RKO (cell line): ENCODE measurements at places on chromosomes 16 and 17.

- DNase-seq = peak; percentile 86
These were observed 19.6 kb downstream of the AKAP10 start for GRCh38 chr17:19958023-19958422.

- DNase-seq = no peak
These were observed 88.2 kb downstream of the IRF8 start for GRCh38 chr16:85986931-85987749.

GRCh38 chr17:19753051-19753509, 5.0 kb upstream of the ALDH3A1 start:
- peak; percentile 78 for DNase-seq

GRCh38 chr16:12229759-12230594, 253.4 kb downstream of the SNX29 start:
- DNase-seq = no peak

DNA sequence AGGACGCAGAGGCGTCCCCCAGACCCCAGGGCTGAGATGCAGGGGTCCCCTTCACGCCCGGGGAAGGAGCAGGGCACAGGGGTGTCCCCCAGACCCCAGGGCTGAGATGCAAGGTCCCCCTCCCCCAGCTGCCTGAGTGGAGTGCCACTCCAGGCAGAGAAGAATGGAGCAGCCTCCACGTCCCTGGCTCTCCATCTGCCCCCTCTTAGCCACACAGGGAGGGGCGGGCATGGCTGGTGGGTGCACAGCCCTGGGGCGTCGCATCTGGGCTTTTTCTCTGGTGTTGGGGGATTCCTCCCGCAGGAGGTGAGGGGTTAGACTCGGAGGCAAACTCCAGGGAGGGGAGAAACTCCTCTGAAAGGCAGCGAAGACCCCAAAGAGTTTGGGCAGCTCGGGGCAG, 17.5 kb downstream of the CIBAR2 start:
- no peak for DNase-seq

DNA sequence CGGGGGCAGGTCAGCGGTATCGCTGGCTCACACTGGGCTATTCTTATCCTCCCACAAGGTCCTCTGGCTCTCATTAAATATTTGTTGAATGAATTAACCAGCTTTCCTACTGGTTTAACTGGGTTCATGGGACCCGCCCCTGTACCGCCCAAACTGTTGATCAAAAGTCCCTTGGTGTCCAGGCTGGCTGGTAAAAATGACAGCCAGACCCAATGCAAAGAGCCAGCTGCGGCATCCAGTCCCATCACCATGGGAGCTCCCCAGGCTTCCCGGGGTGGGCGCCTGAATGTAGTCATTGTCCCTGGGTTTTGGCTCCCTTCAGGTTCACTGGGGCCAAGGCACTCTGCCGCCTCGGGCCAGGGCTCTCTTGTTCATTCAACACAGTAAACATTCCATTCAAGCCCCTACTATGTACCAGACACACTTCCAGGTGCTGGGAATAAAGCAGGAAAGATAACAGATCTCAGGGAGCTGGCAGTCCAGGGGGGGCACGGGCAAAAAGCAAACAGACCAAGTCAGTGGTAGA, 11.7 kb upstream of the ATP2C2 start:
- no peak for DNase-seq

DNA sequence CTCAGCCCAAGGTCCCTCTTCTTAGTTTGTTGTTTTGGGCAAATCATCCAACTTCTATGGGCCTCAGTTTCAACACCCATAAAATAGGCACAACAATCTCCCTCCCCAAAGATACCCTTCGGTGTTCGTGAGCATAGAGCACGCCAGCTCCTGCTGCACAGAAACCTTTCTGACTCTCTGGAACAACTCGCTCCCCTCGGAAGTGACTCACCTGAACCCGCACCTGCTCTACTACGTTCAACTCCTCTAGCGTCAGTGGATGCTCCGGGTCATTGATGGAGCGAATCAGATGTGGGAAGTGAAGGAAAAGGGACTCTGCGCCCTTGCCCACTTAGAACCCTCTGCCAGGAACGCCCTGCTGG, 445 bp downstream of the CIAO2B start:
- peak; percentile 75 for DNase-seq

GRCh38 chr16:4322121-4323052, 6.5 kb downstream of the GLIS2 start:
- no peak for DNase-seq

- DNase-seq = peak; percentile 43
These were observed 157.2 kb downstream of the RAB11FIP4 start for GRCh38 chr17:31548709-31549108.

- no peak for DNase-seq
These were observed 82.2 kb downstream of the MYO1D start for GRCh38 chr17:32794533-32795246.

DNA sequence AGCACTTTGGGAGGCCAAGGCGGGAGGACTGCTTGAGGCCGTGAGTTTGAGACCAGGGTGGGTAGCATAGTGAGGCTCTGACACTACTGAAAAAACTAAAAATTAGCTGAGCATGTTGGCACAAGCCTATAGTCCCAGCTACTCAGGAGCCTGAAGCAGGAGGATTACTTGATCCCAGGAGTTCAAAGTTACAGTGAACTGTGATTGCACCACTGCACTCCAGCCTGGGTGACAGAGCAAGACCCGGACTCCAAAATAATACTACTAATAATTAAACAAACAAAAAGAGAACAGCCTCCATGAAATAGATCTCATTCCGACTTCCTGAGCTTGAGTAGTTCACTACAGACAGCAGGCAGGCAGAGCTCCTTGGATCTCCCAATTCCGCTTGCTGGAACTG, 2.7 kb upstream of the RBBP6 start:
- DNase-seq = no peak

DNA sequence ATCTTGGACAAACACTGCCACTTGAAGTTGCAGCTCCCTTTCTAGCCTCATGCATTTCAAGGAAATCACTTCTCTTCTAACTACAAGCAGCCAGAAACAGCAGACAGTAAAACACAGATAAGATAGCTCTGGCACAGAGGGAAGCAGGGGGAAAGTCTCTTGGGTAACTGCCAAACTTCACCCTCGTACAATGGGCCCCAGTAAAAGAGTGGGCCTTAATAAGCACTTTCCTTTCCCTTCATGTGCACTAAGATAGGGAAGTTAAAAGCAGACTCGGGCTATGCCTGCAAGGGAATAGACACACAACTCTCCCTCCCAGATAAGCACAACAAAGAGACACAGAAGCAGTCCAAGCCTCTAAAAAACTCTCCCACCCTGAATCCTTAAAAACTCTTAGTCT, 4.2 kb upstream of the KRTAP4-5 start:
- DNase-seq = no peak

- DNase-seq = no peak
These were observed 11.8 kb upstream of the RAB11FIP4 start for GRCh38 chr17:31379597-31380205.

DNA sequence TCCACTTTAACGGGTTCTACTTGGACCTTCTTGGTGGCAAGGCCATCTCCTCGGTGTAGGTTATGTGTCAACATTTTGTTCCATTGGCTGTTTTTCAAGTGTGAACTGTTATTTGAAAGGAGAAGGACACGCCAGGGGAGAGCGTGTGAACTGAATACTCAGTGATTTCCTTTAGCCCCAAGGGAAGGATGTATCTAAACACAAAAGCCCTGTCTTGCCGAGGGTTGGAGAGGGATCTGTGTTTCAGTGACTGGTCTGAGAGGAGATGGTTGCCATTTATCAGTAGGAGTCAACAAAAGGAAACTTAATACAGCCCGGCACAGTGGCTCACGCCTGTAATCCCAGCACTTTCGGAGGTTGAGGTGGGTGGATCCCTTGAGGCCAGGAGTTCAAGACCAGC, 50.0 kb downstream of the USP10 start:
- DNase-seq = no peak

DNA sequence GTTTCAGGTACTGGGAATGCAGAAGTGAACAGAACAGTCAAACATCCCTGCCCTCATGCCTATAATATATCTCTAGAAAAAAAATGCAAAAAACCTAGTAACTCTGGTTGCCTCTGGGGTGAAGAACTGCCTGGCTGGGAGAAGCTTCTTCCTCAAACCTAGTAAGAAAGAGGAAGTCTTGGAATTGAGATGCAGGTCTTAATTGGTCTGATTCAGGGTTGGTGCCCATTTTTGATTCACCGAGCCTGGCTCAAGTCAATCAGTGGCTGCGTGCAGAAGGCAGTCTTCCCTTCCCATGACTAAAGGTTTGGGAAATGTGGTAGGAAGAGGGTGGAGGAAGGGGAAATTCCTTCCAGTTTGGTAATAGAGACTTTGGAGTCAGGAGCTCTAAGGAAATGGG, 22.4 kb downstream of the CDRT15 start:
- DNase-seq = no peak

- DNase-seq = no peak
These were observed 6.6 kb upstream of the ABCA5 start for GRCh38 chr17:69333561-69333960.

DNA sequence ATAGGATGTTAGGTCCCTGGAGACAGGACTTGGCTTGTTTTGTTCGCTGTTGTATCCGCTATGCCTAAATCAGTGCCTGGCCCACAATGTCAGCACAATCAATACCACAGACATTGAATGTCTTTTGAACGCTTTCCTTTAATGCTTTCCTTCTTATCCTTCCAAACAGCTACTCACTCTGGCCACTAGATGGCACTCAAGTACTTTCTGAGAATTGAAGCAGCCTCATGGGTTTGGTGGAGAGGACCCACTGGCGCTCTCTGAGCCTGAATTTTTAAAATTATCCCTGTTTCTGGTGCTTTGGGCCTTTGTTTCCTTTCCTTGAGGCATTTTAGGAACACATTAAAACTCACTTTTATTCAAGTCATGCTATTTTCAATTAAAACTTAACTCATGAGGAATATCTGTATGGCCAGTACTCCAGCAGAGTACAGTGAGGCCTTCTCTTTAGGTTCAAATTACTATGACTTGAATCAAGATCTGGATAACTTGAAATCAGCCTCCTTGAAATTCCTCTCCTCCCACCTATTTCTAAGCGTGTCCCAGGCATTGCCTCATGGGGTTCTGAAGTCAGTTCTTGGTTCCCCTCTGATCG, 3.2 kb upstream of the NLRP1 start:
- peak; percentile 73 for DNase-seq

DNA sequence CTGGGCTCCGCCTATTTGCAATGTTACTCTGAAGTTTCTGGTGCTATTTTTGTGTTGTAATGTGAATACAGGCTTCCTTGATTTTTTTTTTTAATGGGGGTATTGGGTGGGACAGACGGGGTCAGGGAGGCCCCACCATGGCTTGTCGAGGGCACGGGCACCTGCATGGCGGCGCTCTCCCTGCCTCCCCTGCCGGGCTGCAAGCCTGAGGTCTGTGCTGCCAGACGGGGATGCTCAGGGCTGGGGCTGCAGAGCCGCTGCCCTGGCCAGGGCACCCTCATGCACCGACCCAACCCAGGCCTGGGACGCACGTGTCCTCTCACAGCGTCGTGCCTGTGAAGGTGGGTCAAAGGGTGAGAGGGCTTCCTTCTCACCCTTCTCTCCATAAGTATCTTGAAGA, 13.0 kb upstream of the ZFPM1 start:
- no peak for DNase-seq

- DNase-seq = no peak
These were observed 2.3 kb downstream of the UBB start for GRCh38 chr17:16383216-16383615.

DNA sequence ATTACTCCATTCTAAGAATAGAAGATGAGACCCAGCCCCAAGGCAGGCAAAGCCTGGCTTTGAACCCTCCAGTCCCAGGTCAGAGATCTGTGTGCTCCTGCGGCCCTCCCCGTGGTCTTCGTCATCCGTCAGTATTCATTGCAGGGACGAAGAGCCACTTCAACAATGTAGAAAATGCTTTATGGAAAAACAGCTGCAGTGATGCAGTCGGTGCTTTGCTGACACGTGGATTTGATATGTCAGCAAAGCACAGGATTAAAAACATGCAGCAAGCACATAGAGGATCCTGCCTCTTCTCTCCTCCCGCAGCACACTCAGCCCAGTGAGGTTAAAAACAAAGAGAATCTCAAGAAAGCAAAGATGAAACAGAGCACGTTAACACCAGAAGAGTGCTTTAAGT, 117.1 kb upstream of the AXIN2 start:
- DNase-seq = no peak

DNA sequence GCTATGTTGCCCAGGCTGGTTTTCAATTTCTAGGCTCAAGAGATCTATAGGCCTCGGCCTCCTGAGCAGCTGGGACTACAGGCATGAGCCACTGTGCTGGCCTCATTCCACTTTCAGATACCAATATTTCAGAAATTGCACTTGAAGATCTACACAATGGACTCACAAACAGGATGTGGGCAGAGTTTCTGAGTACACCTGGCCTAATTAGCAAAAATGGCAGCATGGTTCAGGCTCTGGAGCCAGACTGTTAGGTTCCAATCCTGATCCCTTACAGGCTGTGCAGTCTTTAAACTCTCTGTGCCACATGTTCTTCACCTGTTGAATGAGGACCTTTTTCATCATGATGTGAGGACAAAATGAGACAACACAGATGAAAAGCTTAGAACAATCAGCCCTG, 32.2 kb downstream of the RNF157 start:
- no peak for DNase-seq

DNA sequence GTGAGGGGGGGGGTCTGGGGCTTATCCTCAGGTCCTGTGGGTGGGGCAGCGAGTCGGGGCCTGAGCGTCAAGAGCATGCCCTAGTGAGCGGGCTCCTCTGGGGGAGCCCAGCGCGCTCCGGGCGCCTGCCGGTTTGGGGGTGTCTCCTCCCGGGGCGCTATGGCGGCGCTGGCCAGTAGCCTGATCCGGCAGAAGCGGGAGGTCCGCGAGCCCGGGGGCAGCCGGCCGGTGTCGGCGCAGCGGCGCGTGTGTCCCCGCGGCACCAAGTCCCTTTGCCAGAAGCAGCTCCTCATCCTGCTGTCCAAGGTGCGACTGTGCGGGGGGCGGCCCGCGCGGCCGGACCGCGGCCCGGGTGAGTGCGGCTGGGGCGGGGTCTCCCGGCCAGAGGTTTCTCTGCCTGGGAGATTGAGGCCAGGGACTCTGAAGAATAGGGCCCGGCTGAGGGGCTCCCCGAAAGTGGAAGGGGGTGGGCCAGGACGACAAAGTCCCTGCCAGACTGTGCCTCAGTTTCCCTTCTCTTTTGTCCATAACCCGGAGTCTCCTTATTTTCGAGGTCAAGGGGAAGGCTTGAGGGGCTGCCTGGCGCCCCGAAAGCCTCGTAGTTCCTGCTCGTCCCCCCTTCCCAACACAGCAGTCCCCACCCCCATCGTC, at the start of gene FGF11:
Gene FGF11 (plus strand): TSS at position 51 of the 651 bp plus-strand sequence. CDS start 109 bp downstream, at position 160.
- no peak for DNase-seq

GRCh38 chr17:20924306-20924705, 118.5 kb downstream of the USP22 start:
- DNase-seq = no peak

DNA sequence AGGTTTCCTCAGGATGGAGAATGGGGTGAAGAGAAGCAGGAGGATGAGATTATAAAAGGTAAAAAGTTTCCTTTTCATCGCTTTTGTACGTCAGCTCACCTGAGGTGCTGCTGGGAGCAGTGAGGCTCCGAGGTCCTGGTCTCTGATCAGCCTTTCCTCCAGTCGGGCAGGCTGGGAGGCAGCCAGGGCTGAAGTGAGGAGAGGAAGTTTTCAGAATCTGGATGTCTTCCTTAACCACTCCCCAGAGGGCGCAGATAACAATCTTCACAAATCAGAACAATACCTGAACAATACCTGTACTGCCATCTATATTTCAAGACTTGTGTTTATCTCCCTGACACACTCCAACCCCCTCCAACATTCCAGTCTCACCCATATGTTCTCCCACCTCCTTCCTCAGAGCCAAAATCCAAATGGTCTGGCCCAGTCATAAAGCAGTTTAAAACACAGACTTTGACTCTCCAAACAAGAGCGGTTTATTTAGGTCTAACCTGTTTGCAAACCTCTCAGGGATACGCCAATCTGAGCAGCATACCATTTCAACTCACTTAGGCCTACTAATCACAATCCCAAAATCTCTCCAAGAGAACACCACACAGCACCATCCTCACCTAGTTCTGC, 6.8 kb downstream of the ZNF18 start:
- DNase-seq = no peak
